ENCODE measurements at places on chromosomes 1 and 21. TPM values are rescaled to one million over a fixed set of nuclear protein-coding genes. Genes with fewer than 3 reads are reported as not detected.

- no peak overlapping the region for H3K4me3 ChIP-seq
- no peaks in the 10 kb centered on the region for H3K4me1 ChIP-seq
- DNase-seq = no peak
- H3K27me3 ChIP-seq = peaks cover 6% of the 10 kb centered on the region
Measured at GRCh38 chr21:35601211-35601610, 459.1 kb downstream of the SETD4 start.

ZNF669 gene
- 5.3 TPM for total RNA-seq

DNA sequence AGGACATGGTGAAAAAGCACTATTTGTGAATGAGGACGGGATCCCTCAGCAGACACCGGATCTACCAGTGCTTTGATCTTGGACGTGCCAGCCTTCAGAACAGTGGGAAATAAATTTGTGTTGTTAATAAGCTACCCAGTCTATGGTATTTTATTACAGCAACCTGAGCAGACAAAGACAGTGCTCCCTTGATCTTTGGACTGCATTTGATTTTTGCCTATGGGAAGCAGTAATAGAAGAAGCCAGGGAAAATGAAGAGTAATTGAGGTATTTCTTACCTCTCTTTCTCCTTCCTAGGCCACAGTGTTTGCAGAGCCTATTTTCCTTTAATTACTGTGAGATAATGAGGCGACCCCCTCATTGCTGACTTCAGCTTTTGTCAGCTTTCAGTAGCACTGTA, 87.9 kb downstream of the PDE4B start:
- no peak overlapping the region for H3K4me3 ChIP-seq
- H3K36me3 ChIP-seq = no peaks in the 10 kb centered on the region
- H3K4me1 ChIP-seq = no peaks in the 10 kb centered on the region
- H3K27me3 ChIP-seq = no peaks in the 10 kb centered on the region
- DNase-seq = no peak

DNA sequence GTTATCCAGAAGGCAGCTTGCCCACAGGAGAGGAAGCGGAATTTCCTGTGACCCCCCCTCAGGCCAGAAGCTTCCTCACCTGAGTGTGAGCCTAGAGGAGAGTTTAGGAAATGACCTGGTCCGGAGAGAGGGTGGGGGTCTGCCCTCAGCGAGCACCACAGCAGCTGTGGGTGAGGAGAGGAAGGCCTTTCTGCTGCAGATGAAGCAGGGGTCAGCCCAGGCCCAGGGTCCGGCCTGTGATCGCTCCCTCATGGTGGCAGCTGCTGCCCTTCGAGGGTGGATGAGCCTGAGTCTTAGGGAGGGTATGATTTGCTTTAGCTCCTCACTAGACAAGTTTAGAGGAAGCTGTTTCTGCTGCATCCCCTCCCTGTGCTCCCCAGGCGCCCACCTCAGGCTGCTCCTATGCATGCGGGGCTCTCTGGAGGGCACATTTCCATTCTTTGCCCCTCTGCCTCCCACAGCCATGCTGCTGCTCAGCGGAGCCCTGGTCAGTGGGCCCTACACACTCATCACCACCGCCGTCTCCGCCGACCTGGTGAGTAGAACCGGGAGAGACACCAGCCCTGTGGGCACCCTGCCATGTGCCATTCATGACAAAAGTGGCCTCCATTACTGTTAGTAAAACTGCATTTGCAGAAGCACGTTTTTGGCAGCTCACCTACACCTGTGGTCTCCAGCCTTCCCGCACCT, 53.0 kb downstream of the SLC37A1 start:
- H3K27ac ChIP-seq = no peak overlapping the region
- peaks cover 65% of the 10 kb centered on the region for H3K36me3 ChIP-seq
- peak; percentile 44 for DNase-seq
- no peak overlapping the region for H3K4me3 ChIP-seq
- no peaks in the 10 kb centered on the region for H3K27me3 ChIP-seq
- no peaks in the 10 kb centered on the region for H3K4me1 ChIP-seq

DNA sequence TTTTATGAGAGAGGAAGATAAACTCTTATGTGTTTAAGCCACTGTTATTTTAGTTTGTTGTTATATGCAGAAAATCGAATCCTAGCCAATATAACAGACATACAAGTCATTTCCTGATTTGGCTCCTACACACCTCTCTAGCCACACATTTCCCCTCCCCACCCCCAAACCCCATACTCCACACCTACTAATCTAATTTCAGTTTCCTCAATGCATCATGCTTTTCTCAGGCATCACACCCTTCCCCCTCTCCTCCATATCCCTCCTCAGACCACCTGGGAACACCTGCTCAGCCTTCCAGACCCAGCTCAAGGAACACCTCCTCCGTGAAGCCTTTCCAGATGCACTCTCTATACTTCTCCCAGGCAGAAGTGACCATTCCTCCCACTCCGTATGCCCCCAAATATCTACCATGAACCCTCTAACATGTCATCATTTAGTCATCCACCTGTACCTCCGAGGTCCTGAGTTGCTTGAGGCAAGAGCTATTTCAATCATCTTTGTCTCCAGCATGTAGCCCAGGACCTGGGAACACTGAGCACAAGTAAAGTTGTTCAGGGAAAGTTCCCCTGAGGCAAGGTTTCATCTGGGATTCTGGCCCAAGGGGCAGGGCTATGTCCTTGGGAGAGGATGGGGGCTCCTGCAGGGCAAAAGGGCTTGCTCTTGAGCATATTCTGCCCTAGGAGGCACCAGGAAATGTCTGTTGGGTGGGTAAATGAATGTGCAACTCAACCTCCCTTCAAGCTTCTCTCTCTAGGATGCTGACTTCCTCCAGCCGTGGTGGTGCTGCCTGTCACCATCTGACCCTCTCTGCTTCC, 126.8 kb downstream of the HIVEP3 start:
- H3K27ac ChIP-seq = no peak overlapping the region
- DNase-seq = no peak
- peaks cover 7% of the 10 kb centered on the region for H3K4me1 ChIP-seq
- H3K27me3 ChIP-seq = no peaks in the 10 kb centered on the region
- H3K4me3 ChIP-seq = no peak overlapping the region

- DNase-seq = no peak
- no peaks in the 10 kb centered on the region for H3K4me1 ChIP-seq
- no peak overlapping the region for H3K27ac ChIP-seq
- no peaks in the 10 kb centered on the region for H3K27me3 ChIP-seq
- no peaks in the 10 kb centered on the region for H3K36me3 ChIP-seq
Measured at GRCh38 chr1:169321539-169321938, 46.1 kb downstream of the NME7 start.

DNA sequence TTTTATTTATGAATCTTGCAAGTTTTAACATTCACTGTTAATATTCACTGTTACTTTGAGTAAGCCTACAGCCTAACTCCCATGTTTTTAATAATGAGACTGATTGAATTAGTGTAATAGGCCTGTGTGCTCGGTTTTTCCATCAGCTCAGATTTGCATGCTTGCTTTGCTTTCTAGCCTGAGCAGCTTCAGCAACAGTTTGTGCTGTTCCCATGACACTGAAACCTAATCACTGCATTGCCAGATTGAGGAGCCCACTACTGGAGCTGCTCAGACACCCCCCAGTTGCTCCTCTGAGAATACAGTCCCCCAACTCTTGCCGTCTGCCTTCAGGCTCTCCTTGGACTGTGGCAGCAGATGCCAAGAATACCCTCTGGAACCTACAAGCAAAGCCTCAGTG, 695.4 kb downstream of the BRINP3 start:
- no peak overlapping the region for H3K4me3 ChIP-seq
- no peaks in the 10 kb centered on the region for H3K4me1 ChIP-seq
- no peak overlapping the region for H3K27ac ChIP-seq
- no peaks in the 10 kb centered on the region for H3K27me3 ChIP-seq
- no peaks in the 10 kb centered on the region for H3K36me3 ChIP-seq

DNA sequence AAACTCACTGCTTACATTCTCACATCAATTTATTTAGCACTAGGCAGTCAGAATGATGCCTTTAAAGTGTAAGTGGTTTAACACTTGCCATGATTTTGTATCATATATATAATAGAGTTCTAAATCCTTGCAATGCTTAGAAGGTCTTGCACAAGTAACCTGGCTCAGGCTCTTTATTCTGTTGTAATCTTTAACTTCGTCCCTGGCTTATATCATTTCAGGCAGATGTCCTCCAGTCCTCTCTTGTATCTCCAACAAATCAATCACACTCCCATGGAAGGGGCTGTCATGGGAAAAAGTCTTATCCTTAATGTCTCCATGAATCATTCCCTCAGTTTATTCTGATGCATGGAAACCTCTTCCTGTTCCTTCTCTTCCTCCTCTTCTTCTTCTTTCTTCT, 841.6 kb upstream of the B3GALT2 start:
- H3K27me3 ChIP-seq = no peaks in the 10 kb centered on the region
- no peaks in the 10 kb centered on the region for H3K4me1 ChIP-seq
- no peaks in the 10 kb centered on the region for H3K36me3 ChIP-seq
- DNase-seq = no peak
- no peak overlapping the region for H3K4me3 ChIP-seq

- H3K4me1 ChIP-seq = peaks cover 45% of the 10 kb centered on the region
- H3K27me3 ChIP-seq = no peaks in the 10 kb centered on the region
- H3K36me3 ChIP-seq = peaks cover 22% of the 10 kb centered on the region
- H3K4me3 ChIP-seq = no peak overlapping the region
Measured at GRCh38 chr1:1833456-1833855, 55.2 kb upstream of the NADK start.

ALDH4A1 gene
- 27.7 TPM for total RNA-seq

DNA sequence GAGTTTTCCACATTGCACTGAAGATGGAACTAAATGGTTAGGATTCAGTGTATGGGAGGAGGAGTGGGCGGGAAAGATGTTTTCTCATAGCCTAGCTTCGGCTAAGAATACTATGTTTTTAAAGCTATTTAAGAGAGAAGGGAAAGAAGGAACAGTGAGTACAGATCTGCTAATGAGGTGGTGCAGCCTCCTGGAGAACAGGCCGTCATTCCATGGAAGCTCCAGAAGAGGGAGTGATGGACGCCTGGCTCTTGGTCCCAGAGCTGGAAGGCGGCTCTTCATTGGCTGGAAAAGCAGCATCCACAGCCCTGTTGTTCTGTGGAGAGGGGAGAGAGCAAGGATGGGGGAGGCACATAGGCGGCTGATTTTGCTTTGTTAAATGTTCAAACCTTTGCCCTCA, 6.9 kb downstream of the CAMK1G start:
- peaks cover 6% of the 10 kb centered on the region for H3K27me3 ChIP-seq
- H3K4me3 ChIP-seq = no peak overlapping the region
- peaks cover 6% of the 10 kb centered on the region for H3K4me1 ChIP-seq

DNA sequence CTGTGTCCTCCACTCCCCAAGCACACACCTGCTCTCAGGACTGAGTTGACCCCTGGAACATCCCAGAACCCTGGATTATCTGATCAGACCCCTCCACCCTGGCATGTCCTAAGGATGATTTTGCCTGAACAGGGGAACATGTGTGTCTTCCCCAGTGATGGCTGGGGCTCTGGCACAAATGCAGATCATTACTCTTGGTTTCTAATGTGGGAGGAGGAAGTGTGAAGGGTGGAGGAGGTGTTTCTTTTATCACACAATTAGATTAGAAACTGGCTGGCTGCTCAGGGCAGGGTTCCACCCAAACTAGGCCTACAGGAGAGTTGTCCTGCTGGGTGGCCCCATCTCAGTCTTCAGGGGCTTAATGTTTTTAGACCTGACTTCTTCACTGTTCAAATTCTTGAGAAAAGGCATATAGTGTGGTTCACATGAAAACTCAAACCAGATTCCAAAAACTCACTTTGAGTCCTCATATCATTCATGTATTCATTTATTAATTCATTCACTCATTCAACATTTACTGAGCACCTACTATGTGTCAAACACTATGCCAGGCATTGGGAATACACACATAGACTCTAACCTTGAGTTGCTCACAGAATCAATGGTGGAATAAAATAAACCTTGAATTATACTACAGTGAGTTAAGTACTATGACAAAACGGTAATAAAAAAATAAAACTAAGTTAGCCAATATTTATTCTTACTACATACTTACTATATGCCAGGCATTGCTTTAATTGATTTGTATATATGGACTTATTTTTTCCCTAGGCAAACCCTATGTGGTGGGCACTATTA, 221.8 kb upstream of the JUN start:
- H3K4me3 ChIP-seq = no peak overlapping the region
- no peaks in the 10 kb centered on the region for H3K36me3 ChIP-seq
- DNase-seq = no peak
- H3K4me1 ChIP-seq = peaks cover 7% of the 10 kb centered on the region
- H3K27me3 ChIP-seq = no peaks in the 10 kb centered on the region

- no peaks in the 10 kb centered on the region for H3K27me3 ChIP-seq
- no peaks in the 10 kb centered on the region for H3K4me1 ChIP-seq
- H3K4me3 ChIP-seq = no peak overlapping the region
- H3K27ac ChIP-seq = no peak overlapping the region
Measured at GRCh38 chr1:111818081-111818480, 62.4 kb downstream of the DDX20 start.

ATP1A4 gene
- total RNA-seq = not detected

GSTM1 gene
- not detected for total RNA-seq

NDUFV3 gene
- total RNA-seq = 61.5 TPM

RER1 gene
- 86.5 TPM for total RNA-seq

GRCh38 chr1:47699492-47700235, 261.8 kb downstream of the FOXD2 start:
- no peak overlapping the region for H3K27ac ChIP-seq
- peaks cover 9% of the 10 kb centered on the region for H3K4me1 ChIP-seq
- H3K4me3 ChIP-seq = no peak overlapping the region
- H3K27me3 ChIP-seq = no peaks in the 10 kb centered on the region
- no peaks in the 10 kb centered on the region for H3K36me3 ChIP-seq
- DNase-seq = no peak

DNA sequence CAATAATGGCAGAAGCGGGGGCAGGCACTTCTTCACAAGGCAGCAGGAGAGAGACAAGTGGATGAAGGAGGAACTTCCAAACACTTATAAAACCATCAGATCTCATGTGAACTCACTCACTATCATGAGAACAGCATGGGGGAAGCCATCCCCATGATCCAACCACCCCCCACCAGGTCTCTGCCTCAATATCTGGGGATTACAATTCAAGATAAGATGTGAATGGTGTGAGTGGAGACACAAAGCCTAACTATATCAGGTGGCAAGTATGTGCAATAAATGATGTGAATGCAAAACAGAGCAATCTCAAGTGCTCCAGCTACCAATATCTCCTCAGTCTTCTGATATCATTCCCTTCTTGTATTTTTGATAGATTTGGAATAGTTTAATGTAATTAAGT, 12.4 kb downstream of the CFHR2 start:
- H3K4me3 ChIP-seq = no peak overlapping the region
- no peaks in the 10 kb centered on the region for H3K4me1 ChIP-seq
- no peaks in the 10 kb centered on the region for H3K36me3 ChIP-seq
- no peak for DNase-seq
- H3K27me3 ChIP-seq = no peaks in the 10 kb centered on the region
- H3K27ac ChIP-seq = no peak overlapping the region

- peaks cover 62% of the 10 kb centered on the region for H3K36me3 ChIP-seq
- no peak overlapping the region for H3K4me3 ChIP-seq
- no peaks in the 10 kb centered on the region for H3K4me1 ChIP-seq
- no peak overlapping the region for H3K27ac ChIP-seq
Measured at GRCh38 chr21:45264912-45265515, 22.7 kb downstream of the POFUT2 start.

- no peaks in the 10 kb centered on the region for H3K27me3 ChIP-seq
- no peak for DNase-seq
- no peak overlapping the region for H3K4me3 ChIP-seq
- no peaks in the 10 kb centered on the region for H3K36me3 ChIP-seq
Measured at GRCh38 chr1:200279810-200280411, 129.9 kb downstream of the ZNF281 start.

GOLT1A gene
- total RNA-seq = not detected

All from suprapubic skin (tissue), 4 donors.